Esophagus squamous epithelium (tissue), 5 donors: ENCODE measurements at places on chromosomes 16 and 17. TPM values are rescaled to one million over a fixed set of nuclear protein-coding genes. Genes with fewer than 3 reads are reported as not detected.

AHSP gene
- not detected for total RNA-seq

UBB gene
- total RNA-seq = 360 TPM

ZG16 gene
- total RNA-seq = not detected

CBX2 gene
- total RNA-seq = 4.6 TPM

KRT25 gene
- not detected for total RNA-seq

JMJD6 gene
- 17.2 TPM for total RNA-seq

ITGAD gene
- not detected for total RNA-seq

KRTAP4-4 gene
- not detected for total RNA-seq

KRTAP9-4 gene
- total RNA-seq = not detected

ABCA8 gene
- total RNA-seq = 30.5 TPM

SLC4A1 gene
- total RNA-seq = not detected

INCA1 gene
- not detected for total RNA-seq

PLA2G10 gene
- not detected for total RNA-seq

ANTKMT gene
- 11.6 TPM for total RNA-seq

CBLN1 gene
- 0.26 TPM for total RNA-seq

ABI3 gene
- 3.0 TPM for total RNA-seq

ACSM5 gene
- total RNA-seq = 4.8 TPM

C16orf87 gene
- 6.7 TPM for total RNA-seq

KRT13 gene
- total RNA-seq = 31,409 TPM

EPN3 gene
- 24.5 TPM for total RNA-seq

LPO gene
- not detected for total RNA-seq

PERCC1 gene
- not detected for total RNA-seq

MPP3 gene
- total RNA-seq = 9.2 TPM

HAP1 gene
- 0.34 TPM for total RNA-seq

GDPD3 gene
- total RNA-seq = 41.2 TPM

OTOP3 gene
- 26.7 TPM for total RNA-seq

LIMD2 gene
- 8.5 TPM for total RNA-seq

HBA1 gene
- total RNA-seq = not detected
